ELF-1 (cell line): ENCODE measurements at places on chromosomes 2 and 18.

DNA sequence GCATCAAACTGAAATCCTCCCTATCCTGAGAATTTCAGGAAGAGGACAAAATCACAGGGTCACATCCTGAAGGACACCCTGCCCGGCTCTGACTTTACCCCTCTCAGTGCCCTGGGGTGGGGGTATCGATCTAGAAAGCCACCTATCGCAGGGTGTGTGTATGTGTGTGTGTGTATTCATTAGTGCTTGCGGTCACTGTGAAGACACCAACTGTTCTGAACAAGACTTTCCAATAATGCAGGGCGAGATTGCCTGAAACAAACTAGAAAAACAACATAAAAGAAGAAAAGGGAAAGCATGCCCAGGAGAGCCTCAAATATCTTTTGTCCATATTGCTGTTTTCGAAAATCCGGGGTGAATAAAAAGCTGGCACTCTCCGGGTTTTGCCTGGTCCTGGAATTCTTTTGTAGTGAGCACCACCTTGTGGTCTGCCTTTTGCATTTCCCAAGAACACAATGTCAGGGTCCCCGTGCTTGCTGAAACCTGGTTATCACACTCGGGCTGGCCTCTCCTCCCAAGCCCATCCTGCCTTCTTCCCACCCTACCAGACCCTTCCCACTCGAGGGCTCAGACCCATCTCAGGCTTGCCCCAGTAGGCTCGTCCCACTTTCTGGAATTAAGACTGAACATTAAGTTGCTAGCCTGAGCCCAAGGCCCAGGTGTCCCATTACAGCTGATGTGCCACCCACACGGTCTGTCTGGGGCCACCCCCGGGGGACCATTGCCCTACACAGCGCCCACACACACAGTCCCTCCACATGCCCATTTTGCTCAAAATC is 25.0 kb upstream of the COPS8 start:
- peak; percentile 77 for DNase-seq

GRCh38 chr2:188395903-188396689 is 104.4 kb downstream of the GULP1 start:
- DNase-seq: peak; percentile 68

DNA sequence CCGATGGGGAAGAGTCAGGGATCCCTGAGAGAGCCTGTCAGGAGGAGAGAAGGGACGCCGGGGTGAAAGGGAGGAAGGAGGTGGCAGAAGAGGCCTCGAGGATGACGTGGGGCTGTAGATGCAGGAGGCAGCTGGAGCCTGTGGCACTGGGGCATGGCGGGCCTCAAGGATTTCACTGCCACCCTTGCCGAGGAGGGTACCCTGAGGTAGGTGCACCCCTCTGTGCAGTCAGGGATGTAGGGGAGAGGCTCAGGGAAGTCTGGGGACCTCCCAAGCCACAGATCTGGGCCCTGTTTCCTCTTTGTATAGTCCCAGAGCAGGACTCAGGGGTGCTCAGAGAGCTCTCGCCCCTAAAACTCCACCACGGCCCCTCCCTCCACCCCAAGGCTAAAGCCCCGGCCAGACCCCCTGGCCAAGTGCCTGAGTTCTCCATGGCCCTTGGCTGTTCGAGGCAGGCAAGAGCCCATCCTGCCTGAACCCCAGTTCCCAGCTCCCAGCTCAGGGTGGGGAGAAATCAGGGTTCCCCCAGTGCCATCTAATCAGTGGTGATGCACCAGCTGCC is 39.0 kb upstream of the HDAC4 start:
- DNase-seq: no peak

GRCh38 chr2:199042660-199043379 is 414.9 kb downstream of the SATB2 start:
- DNase-seq: no peak
